ENCODE measurements at places on chromosomes 11 and 22.

- no peak for DNase-seq
These were observed 501.9 kb downstream of the BRD1 start for GRCh38 chr22:49325531-49326395.

DNA sequence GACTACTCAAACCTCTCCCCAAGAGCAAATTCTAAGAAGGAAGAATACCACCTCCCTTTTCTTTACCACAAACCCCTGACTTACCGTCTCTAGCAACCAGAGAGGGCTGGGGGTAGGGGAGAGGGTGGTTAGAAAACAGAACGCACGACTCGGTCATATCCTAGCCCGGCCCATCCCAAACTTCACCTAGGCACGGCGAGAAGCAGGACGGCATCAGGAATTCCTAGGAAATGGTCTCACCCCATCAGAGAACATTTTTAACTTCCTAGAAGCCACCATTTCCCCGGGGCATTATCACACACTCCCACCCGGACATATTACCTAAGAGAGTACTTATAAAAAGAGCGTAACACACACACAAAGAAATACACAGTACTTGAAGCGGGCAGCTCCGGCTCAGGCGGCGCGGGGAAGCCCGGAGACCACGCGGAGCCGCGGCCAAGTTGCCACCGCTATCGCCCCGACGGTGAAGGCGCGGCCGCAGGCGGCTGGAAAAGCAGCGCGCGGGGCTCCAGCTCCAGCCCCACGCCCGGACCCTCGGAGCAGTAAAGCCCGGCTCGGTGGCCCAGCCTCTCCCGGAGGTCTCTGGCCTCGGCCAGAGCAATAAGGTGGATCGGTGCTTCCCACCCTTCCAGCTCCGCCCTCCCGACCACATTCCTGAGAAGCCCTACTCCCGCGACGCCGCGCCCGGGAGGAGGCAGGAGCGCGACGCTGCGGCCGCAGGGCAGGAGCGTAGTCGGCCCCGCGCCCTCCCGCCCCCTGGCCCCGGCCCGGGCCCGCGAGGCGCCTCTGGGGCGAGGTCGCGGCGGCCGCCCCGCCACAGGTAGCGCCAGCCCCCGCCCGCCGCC, 878 bp downstream of the RRAS2 start:
- no peak for DNase-seq

DNA sequence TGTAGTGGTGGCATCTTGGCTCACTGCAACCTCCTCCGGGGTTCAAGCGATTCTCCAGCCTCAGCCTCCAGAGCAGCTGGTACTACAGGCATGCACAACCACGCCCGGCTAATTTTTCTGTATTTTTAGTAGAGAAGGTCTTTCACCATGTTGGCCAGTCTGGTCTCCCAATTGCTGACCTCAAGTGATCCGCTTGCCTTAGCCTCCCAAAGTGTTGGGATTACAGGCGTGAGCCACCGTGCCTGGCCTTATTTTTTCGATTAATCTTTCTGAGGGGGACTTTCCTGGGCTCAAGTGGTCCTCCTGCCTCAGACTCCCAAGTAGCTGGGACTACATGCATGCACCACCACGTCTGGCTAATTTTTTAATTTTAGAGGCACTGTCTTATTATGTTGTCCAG, 5.6 kb downstream of the SNU13 start:
- DNase-seq: no peak

GRCh38 chr22:45786726-45787125, 115.1 kb downstream of the ATXN10 start:
- DNase-seq: no peak

GRCh38 chr22:39530692-39531331, 1.7 kb downstream of the RPS19BP1 start:
- DNase-seq: peak; percentile 62

- DNase-seq: no peak
These were observed 1.4 kb downstream of the TRPC6 start for GRCh38 chr11:101582236-101582988.

DNA sequence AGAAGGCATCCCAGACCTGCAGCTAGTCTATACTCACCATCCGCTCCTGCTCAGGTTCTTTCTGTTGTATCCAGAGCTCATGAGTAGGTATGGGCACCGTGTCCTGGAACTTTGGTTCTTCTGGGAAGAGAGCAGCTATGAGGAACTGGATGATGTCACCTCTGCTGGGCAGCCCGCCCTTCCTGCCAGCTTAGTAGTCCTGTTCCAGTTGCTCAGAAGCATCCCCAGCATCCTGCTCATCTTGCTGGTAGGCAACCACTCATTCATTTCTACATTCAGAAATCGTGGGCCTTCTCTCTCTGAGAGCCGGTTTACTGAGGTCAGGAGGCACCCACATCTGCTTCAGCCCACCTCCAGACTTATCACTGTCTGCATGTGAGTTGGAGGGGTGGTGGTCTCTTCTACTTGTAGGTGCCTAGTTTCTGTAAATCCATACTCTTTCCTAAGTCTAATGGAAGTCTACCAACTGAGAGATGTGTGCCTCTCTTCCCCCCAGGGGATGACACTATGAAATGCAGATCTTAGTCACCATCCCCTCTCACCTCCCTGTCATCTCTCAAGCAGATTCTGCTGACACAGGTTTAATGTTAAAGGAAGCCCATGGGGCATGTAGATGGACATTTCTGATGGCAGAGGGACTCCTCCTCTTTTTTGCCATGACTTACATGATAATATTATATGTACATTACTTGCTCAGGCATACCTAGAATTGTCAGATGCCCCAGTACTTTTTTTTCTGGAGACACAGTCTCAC, 29.6 kb upstream of the CCDC134 start:
- DNase-seq: no peak

- no peak for DNase-seq
These were observed 11.4 kb downstream of the FAM181B start for GRCh38 chr11:82722231-82722630.

GRCh38 chr22:45608763-45609180, 62.9 kb upstream of the ATXN10 start:
- DNase-seq: peak; percentile 79

- no peak for DNase-seq
These were observed 66.5 kb downstream of the LARGE2 start for GRCh38 chr11:45988921-45989320.

GRCh38 chr11:113289431-113290187, 24.8 kb upstream of the TTC12 start:
- DNase-seq: peak; percentile 31

GRCh38 chr11:134691985-134692384, 279.9 kb upstream of the B3GAT1 start:
- DNase-seq: no peak

GRCh38 chr22:42173183-42173926, 42.7 kb upstream of the CYP2D6 start:
- no peak for DNase-seq

DNA sequence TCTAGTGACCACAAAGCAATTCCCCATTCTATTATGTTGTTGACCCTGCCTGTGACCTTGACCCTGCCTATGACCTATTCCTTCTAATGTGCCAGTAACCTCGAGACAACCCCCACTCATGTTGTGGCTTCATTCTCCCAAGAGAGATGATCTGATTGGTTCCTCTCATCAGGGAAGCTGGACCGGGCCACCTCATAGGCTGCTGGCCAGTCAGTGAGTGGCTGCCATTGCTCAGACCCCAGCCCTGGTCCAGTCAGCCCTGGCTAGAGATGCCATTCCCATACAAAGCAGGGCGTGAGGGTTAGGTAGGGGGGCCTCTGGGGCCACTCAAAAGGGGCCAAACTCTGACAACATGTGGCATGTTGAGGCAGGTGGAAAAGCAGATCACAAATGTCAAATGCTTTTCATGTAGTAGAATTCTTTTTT, 11.9 kb downstream of the SLC29A2 start:
- DNase-seq: no peak

- DNase-seq: no peak
These were observed 71.2 kb upstream of the PRR5 start for GRCh38 chr22:44630826-44631225.

- peak; percentile 30 for DNase-seq
These were observed 6.1 kb downstream of the MPEG1 start for GRCh38 chr11:59206635-59207034.

DNA sequence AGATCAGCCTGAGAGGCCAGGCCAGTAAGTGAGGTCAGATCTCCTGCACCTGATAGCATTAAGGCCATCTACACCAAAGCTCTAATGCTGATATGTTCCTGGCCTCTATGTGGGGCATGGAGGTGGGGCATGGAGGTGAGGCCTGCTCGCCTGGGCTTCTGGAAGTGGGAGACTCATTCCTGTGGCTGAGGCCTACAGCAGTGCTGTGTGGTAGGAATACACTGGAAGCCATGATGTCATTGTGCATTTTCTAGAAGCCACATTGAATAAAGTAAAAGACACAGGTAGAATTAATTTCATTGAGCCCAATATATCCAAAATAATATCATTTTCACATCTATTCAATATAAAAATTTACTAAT, 2.7 kb downstream of the PNPLA3 start:
- no peak for DNase-seq

GRCh38 chr11:109838026-109838425, 255.2 kb upstream of the ZC3H12C start:
- no peak for DNase-seq

DNA sequence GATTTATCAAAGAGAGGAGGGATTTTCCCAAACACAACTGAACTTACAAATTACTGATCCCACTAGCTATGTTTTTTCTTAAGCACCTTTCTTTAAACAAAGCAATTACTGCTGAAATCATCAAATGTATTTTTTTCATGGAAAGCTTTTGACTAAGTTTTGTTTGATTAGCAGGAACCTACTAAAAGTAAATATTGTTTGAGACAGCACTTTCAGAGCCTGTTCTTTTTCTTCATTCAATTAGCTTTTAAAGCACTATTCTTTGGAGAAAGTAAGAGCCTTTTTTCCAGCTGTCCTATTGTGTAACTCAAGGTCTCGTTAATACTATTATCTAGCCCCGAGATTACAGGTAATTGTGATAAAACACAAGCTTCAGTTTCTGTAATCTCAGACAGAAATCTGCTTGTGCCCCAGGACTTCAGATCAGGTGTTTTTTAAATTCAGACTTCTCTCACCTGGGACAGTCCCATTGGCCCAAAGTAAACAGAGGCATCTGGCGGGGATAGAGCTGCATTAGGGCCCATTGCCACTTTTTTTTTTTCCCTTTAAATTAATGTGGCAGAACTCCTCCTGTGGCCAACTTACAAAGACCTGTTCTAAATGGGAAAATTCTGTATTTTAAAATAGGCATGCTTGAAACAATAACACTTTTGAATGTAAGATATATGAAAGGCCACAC, 11.0 kb downstream of the CSTPP1 start:
- DNase-seq: no peak

DNA sequence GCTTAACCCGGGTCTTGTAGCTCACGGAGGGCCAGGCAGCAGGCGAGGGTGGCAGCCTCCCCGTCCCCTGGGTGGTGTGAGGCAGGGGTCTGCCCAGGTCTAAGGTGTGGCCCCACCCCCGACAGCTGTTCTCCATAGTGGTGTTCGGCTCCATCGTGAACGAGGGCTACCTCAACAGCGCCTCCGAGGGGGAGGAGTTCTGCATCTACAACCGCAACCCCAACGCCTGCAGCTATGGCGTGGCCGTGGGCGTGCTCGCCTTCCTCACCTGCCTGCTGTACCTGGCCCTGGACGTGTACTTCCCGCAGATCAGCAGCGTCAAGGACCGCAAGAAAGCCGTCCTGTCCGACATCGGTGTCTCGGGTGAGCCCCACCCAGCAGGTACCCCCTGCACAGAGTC, 24.4 kb downstream of the SYNGR1 start:
- no peak for DNase-seq

DNA sequence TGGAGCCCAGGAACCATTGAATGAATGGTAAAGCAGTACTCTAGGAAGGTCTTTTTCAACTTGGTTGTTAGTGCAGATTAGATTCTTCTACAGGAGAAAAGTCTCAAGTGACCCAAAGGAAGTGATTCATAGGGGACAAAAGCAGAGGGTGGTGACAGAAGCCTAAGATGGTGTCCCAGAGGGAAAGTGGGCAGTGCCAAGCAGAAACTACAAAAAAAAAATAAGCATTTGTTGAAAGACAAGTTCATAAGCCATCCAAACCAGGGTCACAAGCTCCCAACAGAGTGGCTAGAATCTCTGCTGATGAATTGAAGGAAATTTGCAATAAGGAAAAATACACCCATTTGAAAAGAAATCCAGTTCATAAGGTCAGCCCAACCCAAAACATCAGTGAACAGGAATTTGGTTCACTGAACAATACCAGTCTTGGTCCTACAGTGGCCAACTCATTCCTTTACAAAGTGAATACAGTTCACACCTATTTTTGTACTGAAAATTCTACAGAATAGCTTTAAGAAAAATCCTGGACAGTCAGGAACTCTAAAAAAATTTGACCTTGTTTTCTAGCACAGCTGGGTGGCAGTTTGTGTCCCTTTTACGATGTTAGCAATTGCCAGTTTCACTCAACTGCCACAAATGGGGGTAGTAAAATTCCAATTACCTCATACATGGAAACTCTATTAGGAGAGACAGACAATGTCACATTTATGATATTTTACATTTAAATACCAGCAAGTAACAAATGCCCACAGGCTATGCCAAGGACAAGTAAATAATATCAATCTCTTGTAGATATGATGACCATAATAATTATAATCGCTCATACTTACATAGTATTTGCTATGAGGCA, 21.6 kb upstream of the NUP160 start:
- peak; percentile 43 for DNase-seq

DNA sequence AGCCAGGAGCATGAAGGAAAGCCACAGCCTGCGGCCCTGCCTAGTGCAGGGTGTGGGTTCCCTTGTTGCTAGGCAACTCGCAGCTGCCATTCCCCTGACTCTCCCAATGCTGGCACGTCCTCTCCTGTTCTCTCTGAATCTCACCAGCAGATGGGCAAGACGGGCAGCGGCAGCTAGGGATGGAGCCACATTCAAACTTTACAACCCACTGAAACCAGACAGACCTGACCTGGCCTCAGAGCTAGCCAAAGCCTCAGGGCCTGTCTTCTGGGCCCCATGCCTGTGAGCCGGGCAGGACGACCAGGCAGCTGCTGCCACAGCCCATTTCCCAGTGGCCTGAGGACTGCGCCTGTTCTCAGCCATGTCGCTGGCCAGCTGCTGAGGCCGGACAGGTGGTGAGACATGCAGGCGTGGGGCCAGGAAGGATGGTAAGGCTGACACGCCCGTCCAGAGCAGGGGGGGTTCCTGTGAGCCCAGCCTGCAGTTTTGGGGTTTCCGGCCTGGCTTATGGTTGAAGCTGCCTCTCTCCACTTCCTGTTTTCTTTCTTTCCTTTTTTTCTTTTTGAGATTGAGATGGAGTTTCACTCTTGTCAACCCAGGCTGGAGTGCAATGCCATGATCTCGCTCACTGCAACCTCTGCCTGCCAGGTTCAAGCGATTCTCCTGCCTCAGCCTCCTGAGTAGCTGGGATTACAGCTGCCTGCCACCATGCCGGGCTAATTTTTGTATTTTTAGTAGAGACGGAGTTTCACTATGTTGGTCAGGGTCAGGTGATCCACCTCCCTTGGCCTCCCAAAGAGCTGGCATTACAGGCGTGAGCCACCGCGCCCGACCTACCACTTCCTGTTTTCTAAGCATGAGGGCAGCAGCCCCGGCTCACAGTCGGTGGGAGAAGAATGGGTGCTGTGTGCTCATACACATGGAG, 4.1 kb downstream of the SUN2 start:
- DNase-seq: peak; percentile 96
